Kidney (tissue), 22 donors: ENCODE measurements at places on chromosomes 1 and 21.

DNA sequence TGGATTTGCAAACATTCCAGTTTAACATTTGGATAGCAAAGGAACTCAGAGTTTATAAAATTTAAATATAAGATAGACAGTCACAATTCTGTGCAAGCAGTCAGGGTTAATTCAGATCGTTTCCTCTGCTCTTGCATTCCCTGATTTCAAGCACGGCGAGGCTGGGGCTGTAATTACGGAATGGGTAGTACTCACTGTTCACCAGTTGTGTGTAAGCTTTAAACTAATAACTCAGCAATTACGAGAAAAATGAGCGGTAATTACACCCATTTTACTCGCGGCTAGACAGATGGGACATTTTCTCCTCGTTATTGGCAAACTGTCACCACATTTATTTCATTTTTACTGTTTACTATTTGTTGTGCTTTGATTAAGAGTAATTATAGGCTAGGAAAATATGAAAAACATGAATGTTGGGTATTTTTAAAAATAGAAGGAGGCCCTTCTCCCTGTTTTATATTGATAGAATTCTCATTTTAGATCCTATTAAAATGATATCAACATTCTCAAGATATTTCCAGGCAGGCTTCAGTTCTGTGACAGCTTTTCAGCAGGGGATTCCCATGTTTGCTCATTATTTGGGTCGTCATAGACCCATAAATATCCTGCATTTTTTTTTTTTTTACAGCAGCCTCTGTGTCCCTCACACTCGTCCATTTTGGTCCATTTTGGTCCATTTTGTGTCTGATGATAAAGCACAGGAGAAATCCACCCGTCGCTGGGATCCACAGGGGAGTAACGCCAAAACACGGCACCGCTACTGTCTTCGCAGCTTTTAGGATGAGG, 208.3 kb downstream of the DSCAM start:
- DNase-seq, result no peak

DNA sequence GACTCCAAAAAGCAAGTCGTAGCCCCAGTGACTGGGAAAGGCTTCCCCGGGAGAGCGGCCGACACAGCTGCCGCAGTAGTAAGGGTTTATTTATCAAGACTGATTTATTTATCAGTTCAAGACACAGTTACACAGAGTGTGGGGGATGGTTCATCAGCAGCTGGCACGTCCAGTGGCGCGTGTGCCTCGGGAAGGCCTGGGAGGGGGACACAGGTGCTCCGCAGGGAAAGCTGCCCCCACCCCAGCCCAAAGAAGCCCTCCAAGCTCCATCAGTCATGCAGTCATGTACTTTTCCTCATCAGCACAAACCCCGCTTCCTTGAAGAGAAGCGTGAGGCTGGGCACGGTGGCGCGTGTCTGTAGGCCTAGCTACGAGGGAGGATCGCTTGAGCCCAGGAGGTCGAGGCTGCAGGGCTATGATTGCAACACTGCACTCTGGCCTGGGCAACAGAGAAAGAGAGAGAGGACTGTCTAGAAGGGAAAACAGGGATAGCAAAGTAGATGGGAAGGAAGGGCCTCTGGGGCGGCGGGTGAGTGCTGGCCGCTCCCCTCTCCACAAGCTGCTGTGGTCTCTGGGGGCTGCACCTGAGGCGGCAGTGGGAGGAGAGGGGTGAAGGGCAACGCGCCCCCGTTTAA, 53.2 kb downstream of the PRKCZ start:
- peak; percentile 70 for DNase-seq

DNA sequence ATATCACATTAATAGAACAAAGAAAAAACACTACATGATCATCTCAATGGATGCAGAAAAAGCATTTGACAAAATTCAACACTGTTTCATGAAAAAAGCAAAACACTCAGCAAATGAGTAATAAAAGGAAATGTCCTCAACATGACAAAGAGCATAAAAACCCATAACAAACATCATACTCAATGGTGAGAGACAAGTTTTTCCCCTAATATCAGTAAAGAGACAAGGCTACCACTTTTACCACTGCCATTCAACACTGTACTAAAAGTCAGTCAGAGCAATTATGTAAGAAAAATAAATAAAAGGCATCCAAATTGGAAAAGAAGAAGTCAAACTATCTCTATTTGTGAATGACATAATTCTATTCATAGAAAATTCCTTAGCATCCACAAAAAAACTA, 64.3 kb downstream of the ZNF644 start:
- DNase-seq, result no peak

- DNase-seq, result no peak
These were observed 3.8 kb downstream of the ACBD6 start for GRCh38 chr1:180498594-180498993.

- no peak for DNase-seq
These were observed 122.3 kb downstream of the MACF1 start for GRCh38 chr1:39326836-39327235.

GRCh38 chr1:200136384-200136783, 108.9 kb downstream of the NR5A2 start:
- no peak for DNase-seq

DNA sequence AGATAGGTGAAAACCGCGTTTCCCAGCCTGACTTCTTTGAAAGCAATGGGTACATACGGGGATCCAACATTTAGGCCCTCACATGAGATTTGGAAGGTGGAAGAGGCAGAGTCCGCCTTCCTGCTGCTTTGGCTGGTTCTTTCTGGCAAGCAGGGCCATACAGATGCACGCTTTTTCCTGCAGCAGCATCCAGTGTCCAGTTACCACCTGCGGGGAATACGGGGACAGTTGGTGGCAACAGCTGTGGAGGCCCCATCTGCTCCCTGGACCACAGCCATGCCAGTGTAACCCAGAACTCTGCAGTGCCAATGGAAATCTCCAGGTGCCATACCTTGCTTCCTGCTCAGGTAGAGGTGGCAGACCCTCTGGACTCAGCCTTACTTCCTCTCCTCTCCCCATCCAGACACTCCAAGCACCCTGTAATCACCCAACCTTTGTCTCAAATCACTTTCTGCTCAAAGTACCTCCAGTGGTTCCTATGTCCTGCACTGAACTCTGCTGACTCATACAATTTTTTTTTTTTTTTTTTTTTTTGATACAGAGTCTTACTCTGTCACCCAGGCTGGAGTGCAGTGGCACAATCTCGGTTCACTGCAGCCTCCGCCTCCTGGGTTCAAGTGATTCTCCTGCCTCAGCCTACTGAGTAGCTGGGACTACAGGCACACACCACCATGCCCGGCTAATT, 68.3 kb downstream of the SLC16A1 start:
- DNase-seq, result no peak

DNA sequence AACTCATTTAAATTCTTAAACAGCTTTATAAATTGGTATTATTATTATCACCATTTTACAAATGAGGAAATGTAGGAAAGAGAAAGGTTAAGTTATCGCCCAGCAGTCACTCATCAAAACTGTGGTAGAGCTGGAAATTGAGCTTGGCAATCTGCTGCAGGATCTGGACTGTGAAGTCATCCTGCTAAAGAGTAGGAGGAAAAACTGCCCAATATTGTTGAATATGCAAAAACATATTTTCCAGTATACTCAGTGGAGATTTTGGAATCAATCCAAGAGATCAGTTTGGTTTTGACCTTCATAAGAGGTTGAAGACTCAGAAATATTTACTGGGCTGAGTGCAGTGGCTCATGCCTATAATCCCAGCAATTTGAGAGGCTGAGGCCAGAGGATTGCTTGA, 16.9 kb upstream of the RC3H1 start:
- DNase-seq, result no peak

GRCh38 chr1:31505911-31506497, 70.3 kb upstream of the TINAGL1 start:
- no peak for DNase-seq

DNA sequence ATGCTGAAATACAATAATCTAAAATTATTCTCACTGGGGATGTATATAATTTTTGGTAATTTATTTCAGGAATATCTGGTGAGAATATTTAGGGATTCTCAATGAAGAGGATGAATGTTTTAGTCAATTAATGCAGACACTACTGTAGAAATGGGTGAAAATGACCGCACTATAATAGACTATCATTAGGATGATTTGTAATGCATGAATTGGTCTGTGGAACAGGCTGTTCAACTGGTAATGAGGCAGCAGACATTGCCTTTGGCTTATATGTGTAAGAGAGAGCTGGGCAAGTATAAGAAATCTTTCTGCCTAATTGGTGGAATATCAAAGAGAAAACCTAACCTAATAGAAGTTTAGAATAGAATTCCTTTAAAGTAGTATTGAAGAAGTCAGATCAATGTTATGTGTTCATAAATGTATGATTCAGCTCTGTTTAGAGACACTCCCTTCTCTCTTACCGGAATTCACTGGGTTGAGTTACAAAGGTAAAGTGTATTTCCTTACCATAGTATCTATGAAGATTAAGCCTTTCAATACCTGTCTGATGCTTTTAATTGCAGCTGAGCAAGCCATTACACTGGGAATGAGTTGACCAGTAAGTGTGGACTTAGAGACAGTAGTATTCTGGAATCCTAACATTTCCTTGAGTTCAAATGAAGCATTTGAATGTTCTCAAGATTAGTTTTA, 274.5 kb downstream of the S1PR1 start:
- no peak for DNase-seq

- no peak for DNase-seq
These were observed 63.2 kb downstream of the DIRAS3 start for GRCh38 chr1:67987046-67987799.

GRCh38 chr1:225426395-225427234, 1.2 kb downstream of the LBR start:
- peak; percentile 83 for DNase-seq

GRCh38 chr21:44751799-44752636, 40.6 kb upstream of the TSPEAR start:
- no peak for DNase-seq

DNA sequence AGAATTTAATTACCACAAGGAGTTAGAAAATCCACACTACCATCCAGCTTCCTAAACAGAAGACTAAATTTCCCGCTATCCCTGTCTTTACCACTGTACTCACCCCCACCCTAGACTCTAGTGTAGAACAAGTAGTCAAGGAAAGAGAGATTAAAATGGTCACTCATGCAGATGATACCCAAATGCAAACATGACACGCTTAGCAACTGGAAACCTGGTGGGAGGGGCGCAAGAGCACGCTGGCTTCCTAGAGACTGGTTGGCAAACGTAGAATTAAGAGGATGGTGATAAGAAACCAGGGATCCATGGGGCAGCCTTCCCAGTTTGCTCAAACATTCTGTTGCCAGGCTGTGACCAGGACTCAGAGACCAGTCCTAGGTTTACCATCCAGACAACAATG, 9.9 kb upstream of the LDLRAD1 start:
- no peak for DNase-seq

GRCh38 chr1:31790641-31791091, 25.2 kb downstream of the SPOCD1 start:
- DNase-seq, result no peak

DNA sequence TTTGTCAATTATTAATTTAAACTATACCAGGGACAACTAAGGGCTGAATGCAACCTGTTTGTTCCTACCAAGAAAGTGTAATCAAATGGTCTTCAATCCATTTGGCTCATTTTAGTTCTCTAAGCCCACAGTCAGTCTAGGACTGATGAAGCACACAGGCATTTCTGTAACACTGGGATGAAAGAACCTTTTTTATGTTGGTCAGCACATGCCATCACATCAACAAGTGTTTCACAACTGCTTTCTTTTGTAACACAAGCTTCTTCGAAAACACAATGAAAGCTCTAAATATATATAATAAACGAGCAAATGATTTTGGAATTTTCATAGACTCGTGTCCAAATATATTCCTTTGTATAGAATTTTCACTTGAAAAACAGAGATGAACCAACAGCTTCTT, 28.8 kb downstream of the HEATR1 start:
- DNase-seq, result no peak

GRCh38 chr1:50995651-50996050, 25.6 kb downstream of the CDKN2C start:
- DNase-seq, result no peak

- DNase-seq, result peak; percentile 5
These were observed 388.5 kb downstream of the PCP4 start for GRCh38 chr21:40255518-40256444.

GRCh38 chr1:223016381-223016780, 126.7 kb downstream of the TLR5 start:
- DNase-seq, result no peak

GRCh38 chr1:40232444-40232843, 15.3 kb upstream of the TMCO2 start:
- no peak for DNase-seq

DNA sequence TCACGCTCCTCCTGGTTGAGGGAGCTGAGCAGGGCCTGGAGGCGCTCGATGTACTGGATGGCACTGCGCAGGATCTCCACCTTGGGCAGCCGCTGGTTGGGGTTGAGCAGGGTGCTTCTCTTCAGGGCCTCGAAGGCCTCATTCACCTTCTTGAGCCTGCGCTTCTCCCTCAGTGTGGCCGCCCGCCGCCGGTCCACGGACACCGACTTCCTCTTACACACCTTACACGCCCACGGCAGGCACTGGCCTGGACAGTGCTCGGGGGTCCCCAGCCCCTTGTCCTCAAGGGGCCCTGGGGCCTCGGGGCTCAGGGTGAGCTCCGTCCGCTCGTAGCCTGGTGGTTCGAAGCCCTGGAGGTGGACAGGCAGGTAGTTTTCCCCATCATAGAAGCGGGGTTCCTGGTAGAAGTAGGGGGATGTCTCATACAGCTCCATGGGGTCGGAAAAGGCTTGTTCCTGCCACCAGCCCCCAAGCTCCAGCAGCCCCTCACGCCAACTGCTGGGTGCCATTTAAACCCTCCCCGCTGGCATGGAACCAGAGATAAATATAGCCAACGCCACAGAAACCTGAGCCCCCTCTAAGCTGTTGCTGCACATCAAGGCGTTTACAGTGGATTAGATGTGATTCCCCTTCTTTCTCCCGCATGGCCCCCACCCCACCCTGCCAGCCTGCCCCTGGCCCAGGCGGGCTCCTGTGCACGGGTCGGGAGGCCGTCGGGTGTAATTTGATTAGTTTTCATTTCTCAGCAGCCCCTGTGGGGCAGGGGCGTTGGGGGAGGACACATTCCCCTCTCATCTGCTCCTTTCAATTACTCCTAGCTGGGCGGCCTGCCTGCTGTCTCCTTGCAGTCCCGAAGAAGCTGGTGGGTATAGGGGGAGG, at the start of gene MYOG:
Gene MYOG, minus strand, starts transcription at position 485 of the 879 bp plus-strand sequence. Its CDS starts 51 bp downstream, at position 434.
- DNase-seq, result no peak

- DNase-seq, result peak; percentile 92
These were observed 32.4 kb downstream of the GNB1 start for GRCh38 chr1:1858382-1859086.
